ENCODE measurements at places on chromosomes 3 and 15.

DNA sequence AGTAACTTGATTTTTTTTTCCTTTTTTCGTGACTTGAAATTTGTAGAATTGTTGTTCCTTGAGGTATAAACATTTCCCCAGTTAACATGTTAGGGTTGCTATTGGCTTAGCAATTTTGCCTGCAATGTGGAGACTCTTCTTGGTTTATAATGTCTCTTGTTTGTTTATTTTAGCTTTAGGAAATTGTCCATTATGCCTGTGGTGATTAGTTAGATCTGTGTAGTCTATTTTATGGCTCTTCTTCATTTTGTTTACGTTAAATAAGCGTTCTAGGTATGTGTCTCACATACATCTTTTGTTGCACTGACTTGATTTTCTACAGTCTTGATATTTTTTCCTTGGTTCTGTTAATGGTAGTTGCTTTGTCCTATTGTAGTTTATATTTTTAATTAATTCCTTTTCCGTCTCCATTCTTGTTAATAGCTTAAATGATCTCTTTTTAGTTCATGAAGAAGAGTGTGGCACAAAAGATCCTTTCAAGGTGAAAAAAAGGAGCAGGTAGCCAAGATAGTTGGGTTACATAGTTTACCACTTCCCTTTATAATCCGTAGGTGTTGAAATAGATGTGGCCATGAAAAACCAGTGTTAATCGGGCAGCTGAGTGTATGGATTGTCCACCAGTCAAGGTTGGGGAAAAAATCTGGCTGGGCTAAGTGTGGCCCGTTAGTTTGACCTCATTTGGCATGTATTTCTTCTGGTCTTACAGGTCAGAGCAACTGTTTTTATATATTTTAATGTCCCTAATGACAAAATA lies 12.1 kb downstream of the IQGAP1 start:
- no peak for DNase-seq

DNA sequence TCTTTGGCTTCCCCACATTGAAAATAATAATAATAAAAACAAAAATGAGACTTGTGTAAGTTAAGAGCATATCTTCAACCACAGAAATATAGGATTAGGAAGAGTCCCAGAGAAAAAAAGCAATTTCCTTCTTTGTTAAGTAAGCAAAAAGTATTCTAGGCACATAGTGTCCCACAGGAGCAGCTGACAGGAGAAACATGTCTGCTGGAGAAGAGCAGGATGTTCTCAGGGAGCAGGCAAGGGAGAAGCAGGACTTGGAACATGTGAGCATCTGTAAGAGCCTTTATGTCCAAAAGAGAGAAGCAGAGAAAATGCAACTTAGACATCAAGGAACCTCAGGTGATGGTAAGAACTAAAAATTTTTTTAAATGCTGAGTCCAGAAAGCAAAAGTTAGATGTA lies 39.0 kb downstream of the TTC23 start:
- no peak for DNase-seq

- DNase-seq = no peak
Observed at GRCh38 chr3:13025090-13025489, 48.1 kb downstream of the IQSEC1 start.

DNA sequence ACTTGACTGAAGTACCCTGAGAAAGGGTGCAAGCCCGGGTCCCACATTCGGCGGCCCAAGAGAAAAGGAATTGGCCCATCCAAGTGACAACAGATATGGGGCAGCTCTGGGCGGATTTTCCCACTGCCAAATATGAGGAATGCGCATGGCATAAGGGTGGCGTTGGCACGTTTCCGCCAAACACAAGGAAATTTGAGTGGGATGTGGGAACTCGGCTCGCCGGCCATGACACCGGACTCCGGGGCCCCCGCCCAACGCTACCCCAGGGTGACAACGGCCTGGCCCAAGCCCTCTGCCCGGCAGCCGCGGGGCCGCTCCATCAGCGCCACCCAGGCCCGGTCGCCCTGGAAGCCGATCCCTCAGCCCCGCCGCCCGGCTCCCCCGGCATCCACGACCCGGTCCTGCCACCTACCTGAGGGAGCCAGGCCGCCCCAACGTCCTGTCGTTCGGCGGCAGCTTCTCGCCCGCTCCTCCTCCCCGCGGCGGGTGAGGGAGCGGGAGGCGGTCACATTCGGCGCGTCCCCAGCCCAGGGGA lies 449 bp downstream of the RAF1 start:
- peak; percentile 44 for DNase-seq

GRCh38 chr3:180267202-180267843 lies 230.6 kb upstream of the PEX5L start:
- DNase-seq = no peak

DNA sequence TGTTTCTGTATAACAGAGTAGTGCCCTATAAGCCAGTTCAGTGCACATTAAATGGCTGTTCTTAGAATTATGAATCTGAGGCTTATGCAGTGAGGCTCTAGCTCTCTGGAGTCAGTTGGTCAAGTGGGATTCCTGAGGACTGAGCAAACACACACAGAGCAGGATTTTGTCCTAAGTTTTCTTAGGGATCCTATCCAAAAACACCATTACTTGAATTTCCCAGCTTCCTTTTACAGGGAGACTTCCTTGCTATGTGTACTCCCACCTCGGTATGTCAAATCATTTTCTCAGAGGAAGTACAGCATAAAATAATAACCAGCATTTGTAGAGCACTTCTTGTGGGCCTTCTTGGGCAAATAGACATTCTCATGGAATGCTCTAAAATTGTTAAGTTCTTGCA lies 63.1 kb upstream of the GOLGA6B start:
- no peak for DNase-seq

DNA sequence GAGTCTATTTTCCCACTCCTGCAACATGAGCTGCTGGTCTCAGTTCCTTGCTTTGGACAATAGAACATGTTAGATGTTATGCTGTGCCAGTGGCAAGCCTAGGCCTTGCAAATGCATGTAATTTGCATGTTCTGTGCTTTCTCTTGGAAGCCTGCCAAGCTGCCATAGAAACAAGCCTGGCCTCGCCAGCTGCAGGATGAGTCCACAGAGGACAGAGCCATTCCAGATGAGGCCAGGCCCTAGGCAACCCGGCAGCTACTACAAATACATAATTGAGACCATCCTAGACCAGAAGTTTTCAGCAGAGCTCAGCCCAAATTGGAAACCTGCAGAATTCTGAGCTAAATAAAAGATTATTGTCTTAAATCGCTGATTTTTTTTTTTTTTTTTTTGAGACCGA lies 39.6 kb downstream of the TRIM69 start:
- peak; percentile 42 for DNase-seq

GRCh38 chr3:126971891-126972351 lies 11.0 kb upstream of the PLXNA1 start:
- no peak for DNase-seq

DNA sequence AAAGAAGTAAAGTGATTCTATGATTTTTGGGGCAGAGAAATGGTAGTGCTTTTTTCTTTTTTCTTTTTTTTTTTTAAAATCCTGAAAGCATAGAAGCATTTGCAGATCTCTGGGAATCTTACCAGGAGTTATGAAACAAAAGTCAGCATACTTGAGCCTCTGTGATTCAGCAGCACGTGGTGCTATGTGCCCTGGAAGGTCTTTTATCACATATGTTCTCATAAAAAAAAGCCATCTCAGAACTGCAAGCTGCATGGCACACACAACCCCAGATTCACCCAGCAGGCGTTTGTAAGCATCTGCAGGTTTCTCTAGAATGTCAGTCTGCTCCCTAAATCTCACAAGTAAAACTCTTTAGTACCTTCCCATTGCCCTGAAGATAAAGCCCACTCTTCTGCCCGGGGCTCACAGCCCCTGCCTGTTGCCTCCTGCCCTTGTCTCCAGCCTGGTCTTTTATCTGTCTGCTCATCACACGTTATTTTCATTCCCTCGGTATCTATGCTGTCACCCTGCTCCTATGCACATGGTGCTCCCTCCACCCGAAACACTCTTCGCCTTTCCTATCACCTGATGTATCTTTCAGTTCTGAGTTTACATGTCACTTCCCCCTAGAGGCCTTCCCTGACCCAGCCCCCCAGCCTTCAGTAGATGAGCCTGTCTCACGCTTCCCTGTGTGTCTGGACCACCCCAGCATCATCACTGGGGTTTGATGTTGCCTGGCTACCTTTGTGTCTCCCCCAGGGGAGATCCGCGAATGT lies 72.4 kb downstream of the CHDH start:
- no peak for DNase-seq

GRCh38 chr15:56325186-56325585 lies 40.0 kb upstream of the TEX9 start:
- DNase-seq = no peak

- DNase-seq = no peak
Observed at GRCh38 chr3:156449710-156450574, 105.0 kb downstream of the SSR3 start.

GRCh38 chr3:143612541-143612940 lies 235.7 kb downstream of the SLC9A9 start:
- no peak for DNase-seq

DNA sequence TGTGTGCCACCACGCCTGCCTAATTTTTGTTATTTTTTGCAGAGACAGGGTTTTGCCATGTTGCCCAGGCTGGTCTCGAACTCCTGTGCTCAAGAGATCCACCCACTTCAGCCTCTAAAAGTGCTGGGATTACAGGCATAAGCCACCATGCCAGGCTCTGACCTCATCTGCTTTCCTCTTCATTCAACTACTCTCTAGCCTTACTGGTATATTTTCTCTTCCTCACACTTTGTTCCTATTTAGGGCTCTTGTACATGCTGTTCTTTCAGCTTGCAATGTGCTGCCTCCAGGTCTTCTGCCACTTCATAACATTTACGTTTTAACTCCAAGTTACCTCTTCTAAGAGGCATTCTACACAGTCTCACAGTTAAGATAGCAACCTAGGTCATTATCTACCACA lies 34.9 kb downstream of the PIK3CB start:
- no peak for DNase-seq

- peak; percentile 65 for DNase-seq
Observed at GRCh38 chr3:69542089-69542804, 156.4 kb upstream of the FRMD4B start.

GRCh38 chr15:98226578-98226977 lies 266.1 kb downstream of the ARRDC4 start:
- DNase-seq = no peak

DNA sequence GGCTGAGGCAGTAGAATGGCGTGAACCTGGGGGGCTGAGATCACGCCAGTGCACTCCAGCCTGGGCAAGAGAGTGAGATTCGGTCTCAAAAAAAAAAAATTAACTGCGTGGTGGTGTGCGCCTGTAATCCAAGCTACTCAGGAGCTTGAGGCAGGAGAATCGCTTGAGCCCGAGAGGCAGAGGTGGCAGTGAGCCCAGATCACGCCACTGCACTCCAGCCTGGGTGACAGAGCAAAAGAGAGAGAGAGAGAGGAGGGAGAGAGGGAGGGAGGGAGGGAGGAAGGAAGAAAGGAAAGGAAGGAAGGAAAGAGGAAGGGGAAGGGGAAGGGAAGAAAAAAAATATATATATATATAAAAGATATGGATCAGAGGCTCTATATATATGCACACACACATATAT lies 6.0 kb downstream of the TM4SF19 start:
- DNase-seq = no peak

DNA sequence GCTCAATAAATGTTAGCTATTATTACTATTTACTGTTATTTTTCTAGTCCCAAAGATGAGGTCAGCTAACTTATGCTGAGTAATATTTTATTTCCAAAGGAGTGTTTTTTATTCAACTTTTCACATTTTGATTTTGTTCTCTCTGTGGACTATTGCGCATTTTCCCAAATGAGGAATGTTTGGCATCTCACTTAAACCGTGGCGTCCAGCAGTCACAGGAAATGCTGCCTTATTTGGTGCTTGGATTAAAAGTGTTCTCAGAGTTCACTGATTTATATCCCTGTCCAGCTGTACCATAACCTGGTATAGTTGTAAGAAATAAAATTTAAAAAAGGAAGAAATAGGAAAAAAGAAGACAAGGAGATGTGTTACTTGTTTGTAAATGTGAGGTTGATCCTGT lies 166.8 kb downstream of the THSD4 start:
- no peak for DNase-seq

GRCh38 chr3:133280586-133280985 lies 119.3 kb upstream of the BFSP2 start:
- DNase-seq = no peak

DNA sequence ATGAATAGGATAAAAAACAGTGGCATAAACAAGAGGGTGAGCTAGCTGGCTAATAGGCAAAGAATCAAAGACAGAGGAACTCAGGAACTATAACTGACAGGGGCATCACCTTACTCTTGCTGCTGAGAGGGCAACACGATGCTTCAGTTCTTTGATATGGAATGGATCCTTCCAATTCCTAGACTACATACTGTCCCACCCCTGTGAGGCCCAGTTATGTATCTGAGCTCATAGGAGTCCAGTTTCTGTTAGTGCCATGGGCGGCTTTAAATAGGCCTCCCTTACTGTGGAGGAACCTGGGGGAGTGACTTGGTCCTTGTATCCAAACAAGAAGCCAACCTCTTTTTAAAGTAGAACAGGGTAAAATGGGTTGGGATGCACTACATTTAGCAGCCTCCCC lies 37.3 kb downstream of the CD47 start:
- DNase-seq = no peak
